ENCODE measurements at places on chromosomes 11 and 22.

DNA sequence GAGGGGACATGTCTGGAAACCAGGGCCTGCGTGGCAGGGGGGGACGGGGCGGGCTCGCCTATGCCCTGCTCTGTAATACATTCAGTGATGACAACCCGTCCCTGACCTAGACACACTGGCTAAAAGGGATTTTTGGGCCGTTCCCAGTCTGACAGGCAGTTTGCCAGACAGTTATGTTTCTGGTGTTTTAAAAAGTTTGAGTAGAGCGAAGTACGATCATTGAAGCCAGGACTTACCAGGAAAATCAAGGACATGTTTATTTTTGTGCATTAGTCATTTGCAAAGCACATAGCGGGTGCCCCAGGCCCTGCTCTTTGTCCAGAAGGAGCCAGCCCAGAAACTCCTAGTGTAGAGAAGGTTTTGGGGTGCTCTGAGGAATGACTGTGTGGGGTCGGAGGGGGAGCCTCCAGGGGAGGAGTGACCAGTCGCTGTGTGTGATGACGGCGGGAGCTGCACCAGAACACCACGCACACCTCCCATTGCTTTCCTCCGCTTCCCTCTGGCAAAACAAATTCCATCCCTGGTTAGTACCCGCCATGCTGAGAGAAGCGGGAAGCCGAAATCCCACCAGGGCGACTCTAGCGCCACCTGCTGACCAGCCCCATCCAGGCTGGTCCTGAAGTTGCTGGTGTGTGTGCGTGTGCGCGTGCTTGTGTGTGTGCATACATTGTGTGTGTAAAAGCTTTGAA is 50.8 kb downstream of the FBLN1 start:
- peak; percentile 68 for DNase-seq

DNA sequence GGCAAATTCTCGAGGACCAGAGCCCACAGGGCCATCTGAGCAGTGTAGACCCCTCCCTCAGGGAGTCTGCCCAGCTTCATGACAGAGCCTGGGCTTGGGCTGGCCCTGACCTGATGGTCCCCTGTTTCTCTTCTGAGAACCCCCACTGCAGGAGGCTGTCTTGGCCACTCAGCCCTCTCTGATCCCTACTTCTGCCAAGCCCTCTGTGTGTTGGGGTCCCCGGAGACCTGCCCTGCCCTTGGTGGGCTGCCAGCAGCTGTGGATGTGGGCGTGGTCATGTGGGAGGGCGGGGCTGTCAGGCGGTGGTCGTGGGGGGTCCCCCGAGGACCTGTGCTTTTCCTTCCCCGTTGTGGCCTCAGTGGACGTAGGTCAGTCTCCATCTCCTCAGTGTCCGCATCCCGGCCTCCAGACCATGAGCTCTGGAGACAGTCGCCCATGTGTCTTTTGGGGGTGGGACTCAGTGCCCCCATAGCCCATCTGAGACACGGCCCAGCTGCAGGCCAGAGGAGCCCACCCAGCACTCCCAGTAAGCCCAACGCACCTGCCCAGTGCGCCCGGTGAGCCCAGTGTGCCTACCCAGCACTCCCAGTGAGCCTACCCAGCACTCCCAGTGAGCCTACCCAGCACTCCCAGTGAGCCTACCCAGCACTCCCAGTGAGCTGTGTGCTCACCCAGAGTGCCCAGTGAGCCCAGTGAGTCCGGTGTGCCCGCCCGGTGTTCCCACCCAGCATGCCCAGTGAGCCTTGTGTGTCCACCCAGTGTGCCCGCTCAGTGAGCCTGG is 409.2 kb downstream of the TBC1D22A start:
- DNase-seq = no peak

DNA sequence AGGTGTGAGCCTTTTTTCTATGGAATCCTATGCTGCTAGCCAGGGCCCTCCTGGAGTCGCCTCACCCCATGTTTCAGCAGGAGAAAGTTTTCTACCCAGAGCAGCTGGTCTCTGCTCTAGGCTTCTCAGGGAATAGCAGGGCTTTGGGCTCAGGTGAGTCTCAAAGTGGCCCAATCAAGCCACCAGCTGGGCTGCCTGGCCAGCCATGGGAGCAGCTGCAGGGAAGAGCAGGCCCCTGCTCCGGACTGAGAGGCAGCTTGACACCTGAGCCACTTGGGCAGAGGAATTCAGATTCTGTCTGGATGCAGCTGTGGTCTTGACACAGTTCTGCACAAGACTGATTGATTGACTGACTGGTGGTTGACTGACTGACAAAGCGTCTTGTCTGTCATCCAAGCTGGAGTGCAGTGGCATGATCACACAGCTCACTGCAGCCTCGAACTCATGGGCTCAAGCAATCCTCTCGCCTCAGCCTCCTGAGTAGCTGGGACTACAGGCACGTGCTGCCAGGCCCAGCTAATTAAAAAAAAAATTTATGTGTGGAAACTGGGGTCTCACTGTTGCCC is 57.5 kb upstream of the ARFGAP3 start:
- DNase-seq = no peak

- DNase-seq = no peak
Observed at GRCh38 chr22:50684986-50685385, 12.4 kb downstream of the SHANK3 start.

DNA sequence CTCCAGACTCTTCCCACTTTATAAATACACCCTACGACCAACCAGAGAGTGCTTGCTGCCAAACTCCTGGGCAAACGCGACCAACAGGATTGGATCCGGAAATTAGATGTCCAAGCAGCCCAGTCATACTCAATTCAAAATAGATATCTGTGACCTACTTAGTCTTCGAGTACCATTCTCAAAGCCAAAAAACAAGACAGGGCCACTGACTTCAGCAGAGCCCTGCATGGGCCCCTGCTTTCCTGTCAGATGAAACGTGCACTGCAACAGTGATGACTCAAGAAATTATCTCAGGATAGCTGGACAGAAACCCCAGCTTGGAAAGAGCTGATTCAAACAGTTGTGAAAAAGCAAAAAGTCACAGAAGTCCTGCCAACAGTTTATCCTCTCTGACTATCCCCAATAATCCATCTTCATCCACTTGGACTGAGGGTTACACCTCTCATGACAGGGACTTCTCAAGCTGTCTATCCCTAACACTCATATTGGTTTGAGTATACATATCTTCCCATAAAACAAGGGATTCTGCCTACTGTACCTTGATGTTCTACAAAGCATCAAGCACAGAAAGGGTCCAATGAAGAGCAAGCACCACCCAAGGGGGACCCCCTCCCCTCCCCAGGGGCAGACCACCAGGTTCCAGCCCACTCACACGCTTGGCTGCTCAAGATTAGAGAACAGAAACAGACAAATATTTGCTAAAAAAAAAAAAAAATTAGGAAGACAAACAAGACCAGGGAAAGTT is 17.4 kb downstream of the SMCO4 start:
- no peak for DNase-seq

- no peak for DNase-seq
Observed at GRCh38 chr11:66639066-66639813, 737 bp downstream of the RBM4 start.

GRCh38 chr22:38964306-38964705 is 6.9 kb downstream of the APOBEC3A start:
- no peak for DNase-seq

- no peak for DNase-seq
Observed at GRCh38 chr22:46671824-46672432, 51.7 kb downstream of the GRAMD4 start.

DNA sequence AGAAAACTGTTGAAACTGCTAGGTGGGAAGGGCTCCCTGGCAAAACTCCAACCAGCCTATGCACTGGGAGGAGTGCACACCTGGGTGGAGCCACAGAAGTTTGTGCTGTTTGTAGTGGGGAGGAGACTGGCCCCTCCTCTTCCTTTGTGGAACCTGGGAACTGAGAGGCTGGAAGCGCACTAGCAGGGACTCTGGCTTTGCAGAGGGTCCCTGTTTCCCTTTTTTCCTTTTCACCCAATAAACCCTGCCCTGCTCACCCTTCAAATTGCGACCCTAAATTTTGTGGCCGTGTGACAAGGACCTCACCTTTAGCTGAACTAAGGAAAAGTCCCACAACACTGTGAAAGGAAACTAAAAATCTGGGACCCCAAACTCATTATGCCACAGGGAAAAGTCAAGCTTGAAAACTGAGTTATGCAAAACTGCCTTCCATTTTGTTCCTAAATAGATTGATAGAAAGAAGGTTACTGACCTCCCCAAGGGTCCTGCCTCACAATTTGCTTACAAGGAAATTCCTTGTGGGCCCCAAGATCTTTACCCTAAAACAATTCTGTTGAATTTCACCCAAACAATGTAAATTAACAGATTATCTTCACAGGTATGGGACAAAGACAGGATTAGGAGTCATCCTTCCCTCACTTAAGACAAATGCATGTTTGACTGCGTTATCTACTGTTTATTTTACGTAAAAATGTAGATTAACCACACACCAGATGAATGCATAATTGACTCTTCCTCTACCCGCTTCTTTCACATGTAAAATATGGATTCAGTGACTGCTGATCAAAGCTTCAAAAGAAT is 81.0 kb downstream of the SLC36A4 start:
- no peak for DNase-seq

DNA sequence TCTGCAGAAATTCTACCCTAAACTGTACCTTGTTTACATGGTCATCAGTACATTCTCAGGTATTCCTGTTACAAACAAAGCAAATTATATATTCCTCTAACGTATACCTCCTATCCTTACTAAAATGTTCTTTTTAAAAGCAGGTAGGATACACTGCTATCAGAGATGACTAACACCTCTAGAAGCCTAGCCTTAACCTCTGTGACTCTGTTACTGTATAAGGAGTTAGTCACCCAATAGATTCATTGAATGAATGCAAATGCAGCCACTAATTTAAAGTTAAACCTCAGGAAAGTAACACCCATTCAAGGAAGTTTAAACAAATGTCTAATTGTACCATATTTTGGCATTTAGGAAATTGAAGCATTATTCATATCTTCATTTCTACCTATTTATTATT is 82.2 kb downstream of the FCHSD2 start:
- DNase-seq = no peak

DNA sequence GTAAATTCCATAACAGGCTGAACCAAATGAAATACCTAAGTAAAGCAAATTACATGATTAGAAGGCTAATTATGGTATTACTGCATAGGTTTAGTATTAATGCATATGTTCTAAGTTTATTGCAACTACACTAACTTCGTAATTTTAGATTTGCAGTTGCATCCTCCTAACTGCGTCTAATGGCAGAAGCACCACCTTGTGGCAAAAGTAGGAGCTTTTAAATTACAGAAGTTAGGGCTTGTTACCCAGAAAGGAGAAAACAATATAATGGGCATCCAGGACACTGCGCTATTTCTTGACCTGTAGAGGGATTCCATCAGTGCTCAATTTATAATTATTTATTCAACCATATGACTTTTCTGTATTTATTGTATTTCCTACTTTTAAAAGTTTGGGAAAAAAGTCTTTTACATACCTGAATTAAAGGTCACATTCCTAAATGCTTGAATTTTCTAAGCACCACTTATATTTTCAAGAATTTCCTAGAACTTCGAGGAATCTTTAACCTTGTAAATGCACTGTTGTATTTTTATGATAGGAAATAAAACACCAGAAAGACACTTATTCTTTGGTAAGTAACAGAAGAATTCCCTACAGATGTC is 16.3 kb upstream of the GPR83 start:
- no peak for DNase-seq

- no peak for DNase-seq
Observed at GRCh38 chr11:116864531-116864930, 27.1 kb upstream of the APOA1 start.

DNA sequence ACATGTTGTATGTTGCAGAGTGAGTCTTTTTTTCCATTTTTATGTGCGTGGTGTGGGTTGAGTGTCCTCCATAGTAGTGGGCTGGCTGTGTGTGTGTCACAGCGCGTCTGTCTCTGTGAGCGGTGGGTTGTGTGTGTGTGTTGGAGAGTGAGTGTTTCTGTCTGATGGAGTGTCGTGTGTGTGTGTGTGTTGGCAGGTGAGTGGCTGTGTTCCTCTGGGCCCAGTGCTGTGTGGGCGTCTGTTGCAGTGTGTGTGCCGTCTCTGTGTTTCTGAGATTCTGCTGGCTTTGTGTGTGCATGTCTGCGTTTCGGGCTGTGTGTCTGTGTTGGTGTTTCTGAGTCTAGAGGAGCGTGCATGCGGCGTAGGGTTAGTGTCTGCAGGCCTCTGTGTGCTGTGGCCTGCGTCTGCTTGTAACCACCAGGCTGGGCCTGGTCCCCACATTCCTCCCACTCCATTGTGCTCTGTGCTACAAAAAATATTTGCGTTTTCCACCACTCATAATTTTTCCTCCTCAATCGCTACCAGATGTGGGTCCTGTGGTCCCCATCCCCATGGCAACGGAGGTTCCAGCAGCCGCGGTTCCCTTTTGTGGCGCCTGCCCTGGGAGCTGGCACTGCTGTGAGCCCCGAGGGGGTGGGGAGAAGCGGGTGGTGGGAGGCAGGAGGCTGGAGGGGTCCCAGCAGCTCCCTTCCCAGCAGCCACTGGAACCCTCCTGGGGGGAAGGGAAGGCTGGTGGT is 15.2 kb downstream of the SCARF2 start:
- DNase-seq = no peak

DNA sequence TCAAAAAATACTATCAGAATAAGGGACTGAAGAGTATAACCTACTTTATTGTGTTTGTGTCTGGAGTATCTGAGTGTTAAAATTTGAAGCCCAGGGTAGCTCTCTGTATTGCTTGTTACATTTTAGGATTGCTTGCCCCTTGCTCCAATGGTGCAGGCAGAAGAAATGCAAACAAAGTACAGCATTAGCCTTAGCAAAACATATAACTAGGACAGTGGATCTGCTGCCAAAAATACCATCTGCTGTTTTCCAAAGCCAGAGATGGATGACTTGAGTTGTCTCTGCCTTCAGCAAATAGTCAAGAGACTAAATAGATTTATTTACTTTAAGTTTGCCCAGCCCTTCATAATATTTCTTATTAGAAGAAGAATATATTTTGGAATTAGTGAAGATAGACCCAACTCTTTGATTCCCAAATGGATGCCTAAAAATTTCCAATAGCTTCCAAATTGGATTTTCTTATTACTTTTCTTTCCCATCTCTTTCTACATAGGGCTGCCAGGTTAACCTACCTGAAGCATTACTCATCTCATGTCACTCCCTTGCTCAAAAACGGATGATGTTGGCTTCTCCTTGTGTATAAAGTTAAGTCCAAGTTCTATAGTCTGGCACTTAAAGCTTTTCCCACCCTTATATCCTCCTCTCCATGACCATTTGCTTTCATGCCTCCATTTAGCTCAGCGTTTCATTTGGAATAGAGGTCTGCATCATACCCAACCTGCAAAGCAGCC is 66.3 kb downstream of the LDLRAD3 start:
- no peak for DNase-seq

DNA sequence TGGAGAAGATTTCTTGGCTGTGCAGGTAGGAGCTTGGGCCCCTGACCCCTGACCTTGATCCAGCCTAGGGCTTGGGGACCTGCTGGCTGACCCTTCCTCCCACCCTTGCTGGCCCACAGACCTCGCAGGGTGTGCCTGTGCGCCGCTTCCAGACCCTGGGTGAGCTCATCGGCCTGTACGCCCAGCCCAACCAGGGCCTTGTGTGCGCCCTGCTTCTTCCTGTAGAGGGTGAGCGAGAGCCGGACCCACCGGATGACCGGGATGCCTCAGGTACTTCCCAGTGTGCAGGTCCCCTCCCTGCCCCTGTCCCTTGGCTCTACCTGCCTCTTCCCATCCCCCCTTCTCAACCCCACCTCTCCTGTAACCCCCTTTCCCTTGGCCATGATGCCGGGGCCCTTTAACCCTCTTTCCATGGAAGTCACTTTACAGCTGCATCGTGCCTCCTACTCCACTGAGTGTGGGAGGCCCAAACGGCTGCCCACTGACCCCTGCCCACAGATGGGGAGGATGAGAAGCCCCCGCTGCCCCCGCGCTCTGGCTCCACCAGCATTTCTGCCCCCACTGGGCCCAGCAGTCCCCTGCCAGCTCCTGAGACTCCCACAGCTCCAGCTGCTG is 3.8 kb downstream of the INPPL1 start:
- no peak for DNase-seq

- DNase-seq = no peak
Observed at GRCh38 chr11:43214471-43214870, 97.3 kb upstream of the API5 start.
